ENCODE measurements at places on chromosomes 4 and X.

DNA sequence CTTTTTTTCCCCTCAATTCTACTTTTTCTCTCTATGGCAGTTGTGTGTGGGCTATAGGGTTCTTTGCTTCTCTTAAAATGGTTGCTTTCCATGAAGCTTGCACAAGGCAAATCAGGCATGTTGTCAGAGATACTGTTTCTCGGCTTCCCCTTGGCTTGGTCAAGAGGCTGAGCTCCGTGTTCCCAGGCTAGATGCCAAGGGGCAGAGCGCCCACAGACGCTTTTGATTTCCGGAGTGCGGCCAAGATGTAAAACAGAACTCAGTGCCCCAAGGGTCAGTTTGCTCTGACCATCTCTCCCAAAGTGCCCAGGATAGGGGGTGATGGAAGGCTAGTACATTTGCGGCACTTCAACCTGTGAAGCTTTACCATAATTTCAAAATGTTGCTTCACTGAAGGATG is 64.2 kb upstream of the DIPK2B start:
- DNase-seq: no peak

DNA sequence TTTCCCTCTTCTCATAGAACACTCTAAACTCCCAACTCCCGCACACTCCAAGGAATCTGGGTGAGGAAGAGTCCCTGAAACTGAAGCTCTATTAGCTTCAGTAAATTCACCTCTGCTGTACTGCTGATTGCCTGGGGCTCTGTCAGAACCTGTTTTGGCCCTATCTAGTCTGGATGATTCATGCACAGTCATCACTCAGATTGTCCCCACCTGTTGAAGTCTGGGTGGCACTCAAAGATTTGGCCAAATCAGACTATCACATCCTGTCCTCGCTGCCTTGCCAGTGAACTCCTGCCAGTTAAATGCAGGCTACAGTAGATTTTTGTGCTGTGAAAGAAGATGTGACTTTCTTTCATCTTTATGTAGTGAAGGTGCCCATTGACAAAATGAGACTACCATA is 63.5 kb upstream of the EMCN start:
- no peak for DNase-seq

DNA sequence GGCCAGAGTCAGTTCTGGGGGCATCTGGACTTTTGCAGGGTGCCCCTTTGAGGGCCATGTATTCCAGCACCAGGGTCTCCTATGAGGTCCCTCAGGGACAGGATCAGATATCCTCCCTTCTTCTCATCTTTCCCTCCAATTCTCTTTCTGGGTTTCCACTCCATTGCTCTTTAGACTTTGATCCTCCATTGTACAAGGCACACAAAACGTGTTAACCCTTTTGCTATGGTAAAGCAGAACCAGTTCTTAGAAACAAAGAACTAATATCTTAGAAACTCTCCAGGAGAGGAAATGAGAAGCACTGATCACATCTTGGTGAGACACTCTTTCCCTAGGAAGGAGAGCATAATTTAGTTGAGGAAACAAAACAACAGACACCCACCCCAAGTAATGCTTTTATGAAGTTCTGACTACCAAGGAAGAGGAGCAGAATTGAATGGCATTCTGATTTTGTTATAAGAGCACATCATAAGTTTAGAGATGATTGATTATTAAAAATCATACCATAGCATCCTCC is 200.7 kb upstream of the NPY2R start:
- no peak for DNase-seq

DNA sequence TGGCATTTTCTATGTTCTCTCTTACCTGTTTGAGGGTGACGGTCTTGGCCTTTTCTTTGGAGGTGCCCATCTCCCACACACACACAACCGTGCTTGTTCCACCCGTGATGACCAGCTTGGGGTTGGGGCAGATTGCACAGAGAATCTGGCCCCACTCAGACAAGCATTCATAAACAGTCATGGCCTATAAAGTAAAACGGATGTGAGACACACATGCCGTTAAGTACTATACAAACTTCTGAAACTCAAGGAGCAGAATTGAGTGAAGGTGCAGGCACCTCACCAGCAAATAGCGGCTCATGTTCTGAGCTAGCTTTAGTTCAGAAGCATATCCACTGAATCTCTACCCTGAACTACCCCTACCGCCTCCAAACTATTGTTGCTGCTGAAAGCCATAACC is 107.6 kb downstream of the CDS1 start:
- no peak for DNase-seq

DNA sequence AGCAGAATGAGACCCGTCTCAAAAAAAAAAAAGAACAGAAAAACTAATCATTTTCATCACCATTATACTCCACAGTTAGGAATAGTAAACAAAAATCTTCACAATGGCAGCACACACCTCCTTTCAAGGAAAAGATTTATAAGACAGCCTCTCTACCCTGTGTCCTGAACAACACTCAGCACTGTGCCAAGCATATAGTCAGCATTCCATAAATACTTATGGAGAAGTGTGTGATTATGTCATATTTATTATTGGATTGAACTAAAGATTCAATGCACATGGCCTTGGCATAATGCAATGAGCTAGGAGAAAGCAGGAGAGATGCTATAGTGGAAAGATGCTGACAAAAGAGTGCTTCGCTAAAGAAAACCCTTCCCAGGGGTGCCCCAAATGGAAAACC is 52.6 kb downstream of the FAM114A1 start:
- no peak for DNase-seq

GRCh38 chr4:165198329-165198728 is 9.0 kb upstream of the KLHL2 start:
- DNase-seq: no peak

DNA sequence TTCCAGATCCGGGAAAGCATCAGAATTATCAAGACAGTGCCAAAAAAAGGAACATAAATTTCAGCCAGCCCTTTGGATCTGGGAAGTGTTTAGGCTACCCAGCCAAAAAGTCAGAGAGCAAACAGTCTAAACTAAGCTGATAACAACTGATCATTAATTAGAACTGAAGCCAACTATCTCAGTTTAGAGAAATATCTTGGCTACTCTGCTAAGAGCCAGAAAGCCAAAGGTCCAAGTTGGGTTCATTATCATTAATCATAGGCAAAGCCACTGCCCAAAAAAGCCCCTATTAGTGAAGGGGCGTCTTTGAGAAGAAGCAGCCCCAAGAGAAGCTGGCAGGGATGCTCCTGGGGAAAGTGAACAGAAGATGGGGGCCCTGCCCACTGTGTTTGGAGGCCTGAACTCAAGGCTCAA is 37.0 kb upstream of the SHISA3 start:
- DNase-seq: no peak

- DNase-seq: no peak
These were observed 703.6 kb upstream of the PITX2 start for GRCh38 chr4:111326450-111326849.

- no peak for DNase-seq
These were observed 49.8 kb downstream of the SMIM31 start for GRCh38 chr4:164803702-164804101.

GRCh38 chrX:40012868-40013265 is 84.9 kb downstream of the BCOR start:
- peak; percentile 42 for DNase-seq

DNA sequence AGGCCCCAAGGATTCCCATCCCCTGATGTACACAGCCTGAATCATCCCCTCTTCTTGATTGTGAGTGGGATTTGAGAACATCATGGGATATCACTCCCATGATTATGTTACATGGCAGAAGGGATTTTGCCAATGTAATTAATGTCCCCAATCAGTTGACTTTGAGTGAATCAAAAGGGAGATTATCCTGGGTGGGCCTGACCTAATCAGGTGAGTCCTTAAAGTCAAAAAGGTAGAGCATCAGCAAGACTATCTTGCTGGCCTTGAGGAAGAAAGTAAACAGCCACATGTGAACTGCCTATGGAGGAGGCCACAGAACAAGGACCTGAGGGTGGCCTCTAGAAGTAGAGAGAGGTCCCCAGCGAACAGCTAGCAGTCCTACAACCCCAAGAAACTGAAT is 203.1 kb upstream of the ATP6AP2 start:
- DNase-seq: no peak

DNA sequence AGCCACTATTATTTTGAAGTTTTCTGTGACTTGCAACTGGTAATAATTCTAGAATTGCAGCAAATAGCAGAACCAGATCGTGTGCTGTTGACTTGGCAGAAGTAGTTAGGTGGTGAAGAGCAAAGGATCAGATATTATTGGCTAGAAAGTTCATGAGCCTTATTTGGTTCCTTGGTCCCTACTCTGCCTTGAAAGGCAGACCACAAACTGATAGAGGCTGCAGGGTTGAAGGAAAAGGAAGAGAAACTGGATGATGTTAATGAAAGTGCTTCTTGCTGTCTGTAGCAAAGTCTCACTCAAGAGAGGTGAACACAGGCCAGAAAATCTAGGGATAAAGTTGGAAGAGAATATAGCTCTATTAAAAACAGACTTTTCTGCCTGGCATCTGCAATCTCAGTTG is 41.2 kb upstream of the RNF150 start:
- DNase-seq: no peak

DNA sequence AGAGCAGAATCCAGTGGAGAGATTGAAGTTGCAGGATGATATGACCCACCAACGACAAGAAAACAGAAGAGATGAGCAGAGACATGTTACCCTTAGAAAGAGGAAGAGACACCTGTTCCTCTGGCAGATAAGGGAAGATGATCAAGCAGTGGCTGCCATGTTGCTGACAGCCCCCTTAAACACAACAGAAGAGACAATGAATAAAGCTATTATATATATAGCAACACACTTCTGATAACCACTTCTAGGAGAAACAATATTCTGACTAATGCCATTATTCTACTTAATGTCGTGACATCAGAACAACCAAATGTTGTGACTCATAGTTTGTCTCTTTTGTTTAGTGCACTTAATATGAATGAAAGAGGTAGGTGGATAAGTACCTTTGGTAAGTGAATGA is 44.9 kb downstream of the SH3RF1 start:
- no peak for DNase-seq

GRCh38 chr4:118997601-118998000 is 108.9 kb downstream of the SYNPO2 start:
- no peak for DNase-seq

GRCh38 chrX:97268182-97268680 is 384.5 kb downstream of the RPA4 start:
- no peak for DNase-seq

DNA sequence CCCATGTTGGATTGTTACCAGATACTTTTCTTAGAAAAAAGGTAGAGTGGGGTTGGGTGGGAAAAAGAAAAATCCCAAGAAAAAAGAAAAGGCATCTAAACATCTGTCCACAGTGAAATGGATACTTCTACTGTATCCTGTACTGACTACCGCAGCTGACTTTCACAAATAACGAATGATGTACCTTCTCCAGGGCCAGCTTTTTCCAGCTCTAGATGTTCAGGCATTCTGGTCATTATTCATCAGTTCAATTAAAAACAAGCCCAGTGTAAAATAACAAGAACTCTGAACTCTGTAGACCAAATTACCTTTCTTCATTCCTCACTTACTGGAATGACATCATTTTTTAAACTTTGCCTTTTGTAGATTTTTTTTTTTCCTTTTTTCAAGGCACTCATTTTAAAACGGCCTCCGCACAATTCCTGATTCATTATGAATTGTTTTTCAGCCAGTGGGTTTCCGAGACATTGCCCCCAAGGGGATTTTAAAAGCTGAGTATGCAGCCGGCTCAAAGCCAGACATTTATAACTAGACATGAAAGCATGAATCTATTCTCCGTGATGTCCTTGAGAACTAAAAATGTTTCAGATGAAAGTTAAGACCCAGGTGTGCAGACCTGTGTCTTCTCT is 113.5 kb downstream of the PRKX start:
- no peak for DNase-seq

GRCh38 chr4:112520598-112521122 is 4.7 kb upstream of the NEUROG2 start:
- DNase-seq: no peak

DNA sequence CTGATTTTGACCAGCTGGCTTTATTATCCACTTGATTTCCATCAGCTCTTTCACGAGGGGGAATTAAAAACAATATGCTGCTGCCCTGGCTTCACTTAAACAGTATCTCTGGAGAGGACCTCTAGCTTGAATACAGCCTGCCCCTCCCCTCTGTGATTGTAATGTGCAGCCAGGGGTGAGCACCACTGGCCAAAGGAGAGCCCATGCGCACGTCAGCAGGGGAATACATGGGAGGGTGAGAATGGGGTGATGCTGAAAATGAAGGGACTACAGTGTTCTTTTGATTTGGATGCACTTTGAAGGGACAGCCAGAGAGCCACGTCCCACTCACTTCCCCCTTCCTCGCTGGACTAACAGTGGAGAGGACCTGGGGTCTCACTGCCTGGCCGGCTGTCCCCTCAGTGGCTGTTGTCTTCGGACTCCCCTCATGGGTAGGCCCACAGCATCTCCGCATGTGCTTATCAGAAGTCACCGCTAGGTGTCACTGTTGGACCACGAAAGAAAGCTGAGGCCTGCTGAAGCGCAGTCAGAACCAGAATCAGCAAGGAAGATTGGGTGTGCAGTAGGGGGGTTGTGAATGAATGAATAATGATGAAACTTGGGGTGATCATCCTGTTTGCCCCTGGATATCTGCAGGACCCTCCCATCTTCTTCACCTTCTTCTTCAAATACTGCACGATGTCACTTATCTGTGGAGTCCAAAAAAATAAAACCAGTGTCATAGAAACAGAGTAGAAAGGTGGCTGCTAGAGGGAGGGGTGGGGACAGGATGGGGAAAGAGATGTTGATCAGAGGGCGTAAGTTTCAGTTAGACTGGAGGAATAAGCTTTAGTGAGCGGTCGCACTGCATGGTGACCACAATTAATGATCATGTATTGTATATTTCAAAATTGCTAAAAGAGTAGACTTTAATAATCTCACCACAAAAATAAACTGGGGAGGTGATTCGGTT is 32.8 kb downstream of the CLCN4 start:
- DNase-seq: peak; percentile 70
